CD4-positive, alpha-beta T cell treated with Interleukin-6 for 4 hours (primary cell): ENCODE measurements at places on chromosomes 4 and X.

- no peak for DNase-seq
These were observed 12.0 kb upstream of the BDH2 start for GRCh38 chr4:103111598-103111997.

GRCh38 chr4:146123231-146123630 is 52.3 kb upstream of the LSM6 start:
- no peak for DNase-seq

- DNase-seq, result peak; percentile 52
These were observed 6.7 kb upstream of the PRICKLE3 start for GRCh38 chrX:49192722-49193328.

DNA sequence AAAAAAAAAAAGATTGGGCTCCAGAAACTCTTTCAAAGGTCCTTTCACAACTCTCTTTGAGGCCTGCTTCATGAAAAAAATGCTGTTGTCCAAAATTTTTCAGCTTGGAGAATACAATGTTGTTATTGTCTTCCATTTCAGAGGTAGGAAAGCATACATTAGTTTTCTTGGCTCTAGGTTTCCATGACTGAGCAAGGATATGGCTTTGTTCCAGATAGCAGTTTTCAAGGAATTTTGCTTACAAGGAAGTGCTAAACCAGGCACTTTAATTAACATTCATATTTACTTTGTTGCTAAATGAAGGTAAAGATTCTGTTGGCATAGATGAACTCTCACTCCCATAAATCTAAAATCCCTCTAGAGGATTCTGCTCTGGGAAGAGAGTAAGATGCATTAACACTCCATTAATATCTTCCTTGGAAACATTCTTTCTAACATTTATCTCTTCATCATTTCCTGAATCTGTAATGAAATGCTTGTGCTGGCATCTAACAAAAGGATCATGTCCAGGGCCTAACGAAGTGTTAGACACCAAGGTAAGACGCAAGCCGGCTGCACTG is 118.4 kb downstream of the COL25A1 start:
- no peak for DNase-seq

GRCh38 chr4:69066945-69067344 is 29.3 kb upstream of the UGT2B7 start:
- DNase-seq, result no peak

DNA sequence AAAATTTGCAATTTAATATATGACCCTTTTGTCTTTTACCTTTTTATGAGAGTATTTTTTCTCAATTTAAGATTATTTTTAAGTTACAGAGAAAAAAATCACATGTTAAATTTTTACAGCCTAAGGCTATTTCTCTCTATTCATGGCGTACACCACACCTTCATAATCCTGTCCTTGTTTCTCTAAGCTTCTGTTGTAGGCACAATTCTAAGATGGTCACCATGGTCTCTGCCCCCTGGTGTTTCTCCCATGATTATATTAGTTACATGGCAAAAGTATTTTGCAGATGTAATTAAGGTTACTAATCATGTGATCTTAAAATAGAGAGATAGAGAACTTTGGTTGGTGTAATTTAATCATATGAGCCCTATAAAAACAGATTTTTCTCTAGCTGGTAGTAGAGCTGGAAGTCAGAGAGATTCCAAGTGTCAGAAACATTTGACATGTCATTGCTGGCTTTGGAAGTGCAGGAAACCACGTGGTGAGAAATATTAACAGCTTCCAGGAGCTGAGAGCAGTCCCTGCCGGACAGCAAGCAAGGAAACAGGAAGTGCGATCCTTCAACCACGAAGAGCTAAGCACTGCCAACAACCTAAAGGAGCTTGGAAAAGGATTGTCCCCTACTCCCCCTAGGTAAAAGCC is 89.8 kb downstream of the EIF4E start:
- DNase-seq, result no peak

- DNase-seq, result no peak
These were observed 1920.6 kb downstream of the ARAP2 start for GRCh38 chr4:34323549-34324320.

DNA sequence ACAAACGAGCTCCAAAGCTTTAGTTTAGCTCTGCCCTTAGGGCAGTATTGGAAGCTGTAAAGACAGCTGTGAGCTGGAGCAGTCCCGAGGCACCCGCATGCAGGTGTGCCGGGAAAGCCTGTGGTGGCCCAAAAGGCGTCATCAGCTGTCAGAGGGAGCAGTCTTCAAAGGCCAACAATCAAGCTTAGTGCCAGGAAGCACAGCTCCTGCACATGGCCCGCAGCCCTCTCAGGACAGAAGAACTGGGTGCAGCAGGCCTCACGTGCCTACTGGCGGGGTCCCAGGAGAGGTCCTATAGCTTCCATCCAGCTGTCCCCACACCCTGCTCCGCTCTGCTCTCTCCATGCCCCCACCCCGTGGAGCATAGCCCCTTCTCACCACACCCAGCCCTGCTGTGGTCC is 92.2 kb upstream of the TRIM2 start:
- peak; percentile 43 for DNase-seq

GRCh38 chrX:132591719-132592275 is 103.0 kb upstream of the MBNL3 start:
- no peak for DNase-seq

DNA sequence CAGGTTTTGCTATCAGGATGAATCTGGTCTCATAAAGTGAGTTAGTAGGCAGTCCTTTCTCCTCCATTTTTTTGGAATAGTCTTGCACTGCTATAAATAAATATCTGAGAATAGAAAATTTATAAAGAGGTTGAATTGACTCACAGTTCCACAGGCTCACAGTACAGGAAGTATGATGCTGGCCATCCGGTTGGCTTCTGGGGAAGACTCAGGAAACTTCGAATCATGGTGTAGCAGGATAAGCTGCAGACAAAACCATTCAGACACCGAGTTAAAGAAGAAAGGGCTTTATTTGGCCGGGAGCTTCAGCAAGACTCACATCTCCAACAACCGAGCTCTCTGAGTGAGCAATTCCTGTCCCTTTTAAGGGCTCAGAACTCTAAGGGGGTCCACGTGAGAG is 348.2 kb downstream of the KCTD8 start:
- no peak for DNase-seq

GRCh38 chrX:29547877-29548276 is 667.5 kb upstream of the MAGEB2 start:
- DNase-seq, result no peak

DNA sequence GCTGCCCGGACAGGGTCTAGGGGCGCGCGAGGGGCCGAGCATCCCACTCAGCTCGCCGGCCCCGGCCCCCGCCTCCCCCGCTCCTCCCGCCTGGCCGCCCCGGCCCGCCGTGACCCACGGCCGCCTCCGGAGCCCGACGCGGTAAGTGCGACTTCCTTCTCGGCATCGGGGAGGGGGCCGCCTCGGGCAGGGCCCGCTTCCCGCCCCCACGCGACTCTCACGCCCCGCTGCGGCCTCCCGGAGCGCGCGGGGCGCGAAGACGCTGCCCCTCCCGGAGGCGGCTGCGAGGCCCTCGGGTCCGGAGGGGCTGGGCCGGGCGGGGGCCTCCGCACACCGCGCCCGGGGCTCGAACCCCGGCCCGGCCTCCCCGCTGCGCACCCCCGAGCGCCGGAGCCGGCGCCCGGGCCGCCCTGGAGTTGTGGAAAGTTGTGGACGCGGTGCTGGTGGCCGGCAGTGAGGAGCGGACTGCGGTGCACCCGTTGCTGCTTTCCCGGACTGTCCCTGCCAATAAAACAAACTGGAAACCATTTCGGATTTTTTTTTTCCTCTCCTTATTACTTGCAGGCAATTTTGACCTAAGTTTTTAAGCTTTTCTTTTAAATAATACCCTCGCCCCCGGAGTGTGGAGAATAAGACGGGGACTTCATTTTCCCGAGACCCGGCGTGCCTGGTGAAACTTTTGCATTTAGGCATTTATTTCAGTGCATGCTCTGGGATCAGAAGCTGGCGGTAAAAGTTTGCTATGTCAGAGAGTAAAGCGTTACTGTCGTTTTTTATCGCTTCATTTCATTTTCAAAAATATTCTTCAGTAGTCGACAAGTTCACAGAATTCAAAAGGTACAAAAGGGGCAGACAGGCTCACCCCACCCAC is 13.0 kb upstream of the TMEM156 start:
- DNase-seq, result peak; percentile 61

DNA sequence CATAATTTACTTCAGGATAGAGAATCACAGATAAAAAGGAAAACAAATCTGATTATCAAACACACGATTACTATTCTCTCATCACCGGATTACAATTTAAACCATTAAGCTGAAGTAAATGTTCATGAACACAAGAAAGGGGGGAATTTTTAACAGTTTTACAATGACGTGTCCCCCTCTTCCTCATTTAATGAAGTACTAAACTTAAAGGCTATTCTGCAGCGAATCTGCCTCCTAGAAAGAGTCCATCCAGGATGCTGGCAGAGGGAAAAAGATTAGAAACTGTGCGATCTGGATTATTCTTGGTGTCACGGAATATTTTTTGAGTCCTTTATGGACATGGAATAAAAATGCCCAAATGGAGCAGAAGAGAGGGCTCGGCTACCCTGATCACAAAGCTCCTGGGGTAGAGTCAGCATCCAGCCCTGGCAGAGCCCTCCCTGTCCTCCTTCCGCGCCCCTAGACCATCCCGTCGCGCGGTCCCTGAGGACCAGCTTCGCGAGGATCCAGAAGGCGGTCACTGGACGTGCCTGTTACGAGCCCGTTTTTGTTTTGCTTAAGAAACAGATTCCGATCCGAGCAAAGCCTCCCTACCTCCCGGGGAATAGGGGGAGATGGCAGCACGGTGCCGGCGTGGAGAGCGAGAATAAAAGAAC is 1.2 kb downstream of the ELF2 start:
- DNase-seq, result no peak

- DNase-seq, result no peak
These were observed 7.6 kb upstream of the JADE3 start for GRCh38 chrX:46904626-46905025.

- no peak for DNase-seq
These were observed 81.1 kb downstream of the FAM47B start for GRCh38 chrX:35023683-35024082.

- DNase-seq, result peak; percentile 3
These were observed 168.1 kb downstream of the GLRA2 start for GRCh38 chrX:14697451-14697850.

GRCh38 chrX:133323431-133323830 is 91.9 kb downstream of the GPC4 start:
- DNase-seq, result no peak

DNA sequence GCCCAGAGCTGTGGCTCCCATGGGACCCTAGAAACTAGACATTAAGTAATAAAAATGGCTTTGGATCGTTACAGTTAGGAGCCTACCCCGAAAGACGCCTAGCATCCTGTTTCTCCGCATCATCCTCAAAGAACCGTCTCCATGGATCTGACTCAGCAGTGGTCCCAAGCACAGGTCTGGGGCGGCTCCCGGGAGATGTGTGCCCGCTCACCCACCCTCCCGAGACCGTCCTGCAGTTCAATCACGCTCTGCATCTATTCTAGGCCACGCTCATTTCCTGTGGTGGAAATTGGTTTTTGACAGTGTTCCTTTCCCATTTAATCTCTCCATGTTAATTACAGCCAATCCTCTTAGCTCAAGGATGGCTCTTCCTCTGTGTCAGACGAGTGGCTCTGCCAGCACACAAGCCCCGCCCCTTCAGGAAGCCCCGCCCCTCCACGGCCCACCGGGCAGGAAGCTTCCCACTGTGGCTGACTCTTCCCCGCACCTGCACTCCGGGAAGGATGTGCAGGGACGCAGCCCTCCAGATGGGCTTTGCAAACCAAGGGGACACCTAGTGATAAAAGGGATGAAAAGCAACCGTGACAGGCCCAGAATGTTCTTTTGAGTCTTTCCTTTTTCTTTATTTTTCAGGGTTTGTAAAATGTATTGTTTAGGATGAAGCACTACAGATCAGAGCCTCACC is 34.5 kb upstream of the HELT start:
- peak; percentile 81 for DNase-seq

DNA sequence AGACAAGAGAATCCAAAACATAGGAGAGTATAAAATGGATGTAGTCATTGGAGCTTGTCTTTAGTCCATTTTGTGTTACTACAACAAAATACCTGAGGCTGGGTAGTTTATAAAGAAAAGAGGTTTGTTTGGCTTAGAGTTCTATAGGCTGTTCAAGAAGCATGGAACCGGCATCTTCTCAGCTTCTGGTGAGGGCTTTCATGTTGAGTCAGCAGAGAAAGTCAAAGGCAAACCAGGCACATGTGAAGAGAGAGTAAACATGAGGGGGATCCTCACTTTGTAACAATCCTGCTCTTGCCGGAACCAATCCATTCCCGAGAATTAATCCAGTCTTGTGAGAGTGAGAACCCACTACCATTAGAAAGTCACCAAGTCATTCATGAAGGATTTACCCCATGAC is 8.1 kb upstream of the HCCS start:
- DNase-seq, result no peak

- no peak for DNase-seq
These were observed 52.7 kb downstream of the HTT-AS start for GRCh38 chr4:3021627-3022026.

GRCh38 chrX:75131973-75132627 is 24.0 kb downstream of the ABCB7 start:
- no peak for DNase-seq

- no peak for DNase-seq
These were observed 225.8 kb downstream of the DMD start for GRCh38 chrX:32985544-32985943.

DNA sequence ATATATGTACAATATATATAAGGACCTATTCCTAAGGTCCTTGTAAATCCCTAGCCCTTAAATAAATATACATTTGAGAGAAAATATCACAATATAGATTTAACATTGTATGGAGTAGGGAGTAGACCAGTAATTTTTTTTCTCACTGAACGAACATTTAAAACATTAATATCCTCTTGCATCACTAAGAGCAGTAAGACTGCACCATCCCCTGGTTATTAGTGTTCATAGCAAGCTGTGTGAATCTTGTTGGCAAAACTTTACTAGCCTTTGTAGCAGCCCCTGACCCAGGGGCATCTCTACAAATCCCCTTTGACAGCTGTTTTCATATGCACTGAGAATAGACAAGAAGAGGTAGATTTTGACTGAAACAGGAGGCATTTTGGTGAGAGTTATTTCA is 146.5 kb downstream of the IL1RAPL2 start:
- no peak for DNase-seq

- DNase-seq, result no peak
These were observed 339.8 kb downstream of the BCOR start for GRCh38 chrX:39757971-39758370.

DNA sequence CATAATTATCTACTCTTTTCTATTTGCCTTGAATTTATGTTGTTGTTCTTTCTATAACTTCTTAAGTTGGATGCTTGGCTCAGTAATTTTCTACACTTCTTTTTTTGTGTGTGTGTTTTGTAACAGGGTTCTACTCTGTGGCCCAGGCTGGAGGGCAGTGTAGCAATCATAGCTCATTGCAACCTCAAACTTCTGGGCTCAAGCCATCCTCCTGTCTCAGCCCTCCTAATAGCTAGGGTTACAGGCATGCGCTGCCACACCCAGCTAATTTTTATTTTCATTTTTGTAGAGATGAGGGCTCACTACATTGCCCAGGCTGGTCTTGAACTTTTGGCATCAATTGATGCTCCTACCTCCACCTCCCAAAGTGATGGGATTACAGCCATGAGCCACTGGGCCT is 20.7 kb upstream of the UCHL1 start:
- DNase-seq, result no peak

- DNase-seq, result no peak
These were observed 108.4 kb upstream of the ATXN3L start for GRCh38 chrX:13428053-13428786.
